Urothelium cell line (cell line): ENCODE measurements at places on chromosomes 2 and 18.

DNA sequence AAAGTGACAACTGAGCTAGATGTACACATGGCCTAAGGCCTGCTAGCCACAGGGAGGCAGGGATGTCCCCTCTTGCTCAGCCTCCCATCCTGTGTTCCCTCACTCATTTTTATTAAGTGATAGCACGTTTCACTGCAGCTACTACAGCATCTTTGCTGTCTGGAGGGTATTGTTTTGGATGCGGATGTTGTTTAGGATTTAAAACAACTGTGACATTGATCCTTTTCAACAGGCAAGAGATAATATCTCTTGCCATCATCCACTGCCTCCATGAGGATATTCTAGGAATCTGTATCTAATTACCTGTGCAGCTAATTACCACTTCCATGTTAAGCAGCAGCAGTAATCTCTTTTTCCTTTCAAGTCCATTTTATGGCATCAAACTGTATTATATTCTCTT, 345.4 kb downstream of the PARD3B start:
- no peak for DNase-seq

DNA sequence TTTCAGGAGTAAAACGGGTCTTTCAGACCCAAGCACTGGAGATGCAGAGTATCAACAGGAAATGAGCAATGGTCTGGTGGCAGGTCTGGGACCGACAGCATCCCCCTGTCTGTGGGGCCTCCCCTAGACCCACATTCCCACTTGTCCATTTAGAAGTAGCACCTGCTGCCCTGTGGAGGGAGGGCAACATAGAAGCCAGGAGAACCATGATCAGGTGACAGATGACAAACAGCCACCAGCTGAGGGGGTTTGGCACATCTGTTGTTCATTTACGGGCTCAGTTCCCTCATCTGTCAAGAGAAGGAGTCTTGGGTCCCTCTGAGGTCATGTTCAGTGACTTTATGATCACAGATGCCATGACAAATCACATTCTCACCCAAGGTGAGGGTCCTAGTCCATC, 77.9 kb upstream of the SLC66A3 start:
- no peak for DNase-seq

DNA sequence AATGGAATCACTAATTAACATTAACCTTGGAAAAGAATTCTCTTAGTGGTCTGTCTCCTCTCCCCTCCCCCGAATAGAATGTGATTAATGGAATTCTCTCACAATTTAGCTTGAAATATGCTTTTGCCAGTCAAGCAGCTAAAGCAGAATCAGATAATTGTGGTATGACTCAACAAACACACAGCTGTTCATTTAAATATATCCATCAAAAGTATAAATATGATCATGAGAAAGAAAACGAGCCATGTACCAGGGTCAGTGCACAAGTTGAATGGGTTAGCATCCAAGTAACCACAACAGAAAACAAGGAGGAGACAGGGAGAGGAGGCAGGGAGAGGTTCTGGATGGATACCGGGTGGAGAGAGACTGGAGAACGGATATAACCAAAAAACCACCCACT, 66.9 kb downstream of the ACVR1 start:
- DNase-seq: no peak

DNA sequence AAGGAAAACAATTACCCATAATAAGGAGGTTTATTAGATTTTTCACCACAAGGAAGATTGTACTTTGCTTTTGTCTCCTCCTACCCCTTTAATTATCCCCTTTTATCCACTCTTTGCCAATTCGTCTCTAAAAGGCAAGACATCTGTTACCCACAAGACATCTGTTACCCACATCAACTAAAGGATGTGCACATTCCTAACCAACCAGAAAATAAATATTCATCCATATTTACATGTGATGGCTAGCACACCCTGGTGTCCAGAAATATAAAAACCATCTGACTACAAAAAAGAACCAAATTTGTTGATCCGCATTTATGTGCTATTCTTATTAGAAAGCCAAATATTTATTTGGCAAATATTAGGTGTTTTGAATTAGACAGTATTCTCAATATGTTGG, 35.7 kb downstream of the ACVR1C start:
- no peak for DNase-seq

- no peak for DNase-seq
Measured at GRCh38 chr2:134583462-134583861, 135.3 kb downstream of the TMEM163 start.

DNA sequence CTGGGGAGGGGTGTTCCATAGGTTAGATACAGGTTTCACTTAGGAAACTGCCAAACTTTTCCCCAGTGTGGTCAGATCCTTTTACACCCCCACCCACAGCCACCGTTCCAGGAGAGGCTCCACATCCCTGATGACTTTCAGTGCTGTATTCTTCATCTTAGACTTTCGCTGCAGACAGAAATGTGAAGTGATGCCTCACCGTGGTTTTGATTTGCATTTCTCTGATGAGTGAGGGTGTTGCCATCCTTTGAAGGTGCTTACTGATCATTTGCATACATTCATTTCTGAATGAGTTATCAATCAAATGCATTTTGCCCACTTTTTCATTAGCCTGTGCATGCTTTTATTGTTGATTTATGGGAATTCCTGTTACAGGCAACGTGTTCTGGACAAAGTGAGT, 14.9 kb downstream of the COPS9 start:
- no peak for DNase-seq

GRCh38 chr2:65355186-65355831, 77.1 kb downstream of the SPRED2 start:
- no peak for DNase-seq

GRCh38 chr2:43851011-43851980, 12.5 kb downstream of the ABCG8 start:
- DNase-seq: peak; percentile 1

DNA sequence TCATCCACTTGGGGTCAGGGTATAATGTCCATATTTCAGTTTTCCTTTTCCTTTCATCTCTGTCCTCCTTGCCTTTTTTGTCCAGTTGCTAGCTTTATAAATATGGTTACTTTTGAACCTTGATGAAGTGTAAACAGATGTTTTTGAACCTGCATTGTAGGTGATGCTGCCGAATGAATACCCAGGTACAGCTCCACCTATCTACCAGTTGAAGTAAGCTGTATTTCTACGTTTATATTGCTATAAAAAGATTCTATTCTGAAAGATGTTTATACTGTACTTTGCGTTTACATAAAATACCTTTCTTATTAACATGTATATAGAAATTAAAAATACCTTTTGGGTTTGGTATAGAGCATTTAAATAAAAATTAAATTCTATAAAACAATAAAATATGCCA, 2.2 kb downstream of the IMPACT start:
- DNase-seq: no peak

DNA sequence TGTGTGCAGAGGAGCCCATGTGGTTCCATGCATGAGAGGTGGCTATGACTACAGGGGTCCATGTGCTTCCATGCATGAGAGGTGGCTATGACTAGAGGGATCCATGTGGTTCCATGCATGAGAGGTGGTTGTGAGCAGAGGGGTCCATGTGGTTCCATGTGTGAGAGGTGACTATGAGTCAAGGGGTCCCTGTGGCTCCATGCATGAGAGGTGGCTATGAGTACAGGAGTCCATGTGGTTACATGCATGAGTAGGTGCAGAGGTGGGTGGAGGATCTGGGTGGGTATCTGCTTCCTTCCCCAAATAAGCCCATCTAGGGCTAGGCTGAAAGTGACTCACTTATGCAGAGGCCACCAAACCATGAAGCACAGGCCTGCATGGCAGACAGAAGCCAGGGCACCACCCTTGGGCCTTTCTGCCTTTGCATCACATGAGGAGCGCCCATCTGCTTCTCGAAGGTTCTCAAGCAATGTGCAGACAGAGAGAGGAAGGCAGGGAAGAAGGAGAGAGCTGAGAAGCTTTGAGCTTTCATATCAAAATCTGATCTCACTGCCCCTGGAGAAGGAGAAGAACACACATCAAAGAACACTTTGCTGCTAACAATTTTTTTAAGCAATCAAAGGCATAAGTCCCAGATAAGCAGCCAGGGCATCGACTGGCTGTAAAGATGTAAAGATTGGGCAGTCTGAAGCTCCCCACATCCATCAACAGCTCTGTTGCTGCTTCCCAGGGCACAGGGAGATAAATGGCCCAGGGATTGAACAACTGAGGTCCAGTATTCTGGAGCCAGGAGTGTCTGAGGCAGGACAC, 137.6 kb downstream of the TNS1 start:
- DNase-seq: no peak

DNA sequence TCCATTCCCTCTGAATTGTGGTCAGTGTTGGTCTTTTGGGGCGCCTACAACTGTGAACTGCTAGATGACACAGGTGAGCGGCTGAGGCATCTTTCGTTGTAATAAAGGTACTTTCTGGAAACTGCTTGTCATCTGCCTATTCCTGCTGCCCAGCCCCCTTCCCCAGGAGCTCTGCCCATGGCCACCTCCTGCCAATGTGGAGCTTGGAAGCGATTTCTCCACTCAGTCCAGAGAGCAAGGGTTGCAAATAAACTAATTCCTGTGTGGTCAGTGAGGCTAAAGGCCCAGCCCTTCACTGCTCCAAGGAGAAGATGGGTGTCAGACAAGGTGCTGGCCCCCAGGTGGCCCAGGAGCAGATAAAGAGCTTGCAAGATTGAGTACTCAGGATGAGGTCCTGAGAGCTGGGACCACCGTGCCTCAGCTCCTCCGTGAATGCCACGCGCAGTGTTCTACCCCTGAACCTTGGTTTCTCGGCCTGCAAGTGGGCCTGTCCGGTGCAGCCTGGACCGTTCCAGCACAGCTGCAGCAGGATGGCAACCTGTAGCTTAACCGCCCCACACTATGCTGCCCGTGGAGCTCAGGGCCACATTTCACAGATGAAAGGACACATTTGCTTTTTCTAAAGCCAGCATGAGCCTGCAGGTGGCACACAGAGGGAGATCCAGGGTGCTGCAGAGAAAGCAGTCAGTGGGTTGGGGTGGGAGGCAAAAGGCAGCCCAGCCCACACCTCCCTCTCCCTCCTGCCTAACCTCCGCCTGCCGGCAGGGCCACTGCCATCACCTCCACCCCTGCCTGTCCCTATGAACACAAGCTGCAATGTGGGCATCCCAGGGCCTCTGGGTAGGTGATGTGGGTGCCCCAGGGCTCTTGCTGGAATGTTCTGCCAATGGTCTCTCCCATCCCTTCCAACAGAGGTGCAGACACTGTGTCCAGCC, 78.7 kb upstream of the OTOF start:
- no peak for DNase-seq

DNA sequence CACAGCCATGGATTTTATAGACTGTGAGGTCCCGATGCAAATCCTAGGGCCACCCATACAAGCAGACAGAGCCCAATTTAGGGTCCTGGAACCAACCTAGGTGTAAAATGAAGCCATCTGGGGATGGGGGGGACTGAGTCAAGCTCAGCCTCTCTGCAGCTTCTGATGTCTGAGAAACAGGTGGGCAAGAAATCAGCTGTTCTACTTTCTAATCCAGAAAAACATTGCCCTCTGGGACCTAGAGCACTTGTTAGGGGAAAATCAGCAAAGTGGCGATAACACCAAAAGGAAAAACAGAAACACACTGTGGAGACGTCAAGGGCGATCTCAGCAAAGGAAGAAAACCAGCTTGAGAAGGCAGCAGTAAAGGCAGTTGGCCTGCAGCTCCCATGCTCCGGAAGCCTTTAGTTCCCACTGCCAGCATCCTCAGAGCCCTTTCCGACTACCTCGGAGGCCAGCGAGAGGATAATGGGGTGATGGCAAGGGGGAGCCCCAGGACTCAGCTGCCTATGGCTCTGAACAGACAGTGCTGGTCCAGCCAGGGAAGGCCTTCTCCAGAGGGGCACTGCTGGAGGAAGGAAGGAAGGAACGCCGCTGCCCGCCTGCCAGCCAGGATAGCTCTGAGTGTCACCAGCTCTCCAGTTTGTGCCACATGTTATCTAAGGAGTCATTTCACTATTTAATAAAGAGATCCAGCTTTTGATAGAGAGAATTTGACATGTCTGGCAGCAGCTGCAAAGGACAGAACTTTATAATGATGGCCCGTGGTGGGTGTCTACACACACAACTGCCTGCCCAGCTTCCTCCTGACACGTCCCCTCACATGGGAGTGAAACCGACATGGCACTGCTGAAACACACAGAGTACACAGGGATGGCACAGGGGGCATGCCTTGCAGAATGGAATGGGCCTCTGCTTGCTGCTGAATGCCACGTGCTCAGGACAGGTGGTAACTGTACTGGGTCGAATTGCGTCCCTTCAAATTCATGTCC, 37.7 kb downstream of the HS1BP3 start:
- no peak for DNase-seq

DNA sequence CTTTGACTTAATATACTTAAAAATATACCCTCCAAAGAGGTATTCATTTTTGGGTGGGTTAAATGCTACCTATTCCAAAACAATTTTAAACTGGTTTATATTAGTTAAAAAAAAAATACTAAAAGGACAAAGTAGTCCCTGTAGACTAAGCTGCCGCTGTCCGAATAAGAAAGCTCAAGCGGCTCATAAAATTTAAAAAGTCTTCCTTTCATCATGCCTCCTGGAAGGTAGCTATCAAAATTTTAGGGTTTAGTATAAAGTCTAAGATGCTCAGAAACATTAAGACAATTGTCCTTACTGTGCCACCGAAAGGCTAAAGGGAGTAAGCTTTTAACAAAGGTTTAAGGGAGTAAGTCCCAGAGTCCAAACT, 440 bp upstream of the UGGT1 start:
- DNase-seq: no peak

DNA sequence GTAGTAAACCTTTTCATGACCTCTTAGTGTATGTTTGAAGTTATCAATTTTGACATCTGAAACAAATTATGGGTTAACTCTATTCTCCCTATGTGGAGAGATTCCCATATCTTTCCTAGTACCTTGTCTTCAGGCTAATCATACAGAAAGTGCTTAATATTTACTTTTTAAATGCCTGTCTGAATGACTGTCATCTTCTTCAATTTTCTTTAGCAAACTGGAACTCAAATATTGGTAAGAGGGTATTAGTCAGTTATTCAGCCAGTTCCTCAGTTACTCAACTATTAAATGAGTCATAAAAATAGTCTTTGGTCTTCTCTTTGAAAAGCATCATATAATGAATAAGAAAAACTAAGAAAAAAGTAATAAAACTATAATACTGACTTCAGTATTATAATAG, 1038.0 kb upstream of the PIK3C3 start:
- DNase-seq: no peak

GRCh38 chr18:64180617-64181016, 31.7 kb upstream of the LINC00305 start:
- no peak for DNase-seq

- DNase-seq: no peak
Measured at GRCh38 chr18:59386909-59387686, 28.0 kb upstream of the LMAN1 start.
